ENCODE measurements at places on chromosomes 4 and X.

GRCh38 chr4:10506077-10506476, 48.9 kb upstream of the ZNF518B start:
- no peak for DNase-seq

- DNase-seq = no peak
Measured at GRCh38 chr4:60400593-60400992, 799.5 kb upstream of the ADGRL3 start.

GRCh38 chr4:188387179-188387791, 248.0 kb downstream of the TRIML1 start:
- DNase-seq = no peak

GRCh38 chrX:14851526-14851925, 21.3 kb downstream of the FANCB start:
- DNase-seq = no peak

DNA sequence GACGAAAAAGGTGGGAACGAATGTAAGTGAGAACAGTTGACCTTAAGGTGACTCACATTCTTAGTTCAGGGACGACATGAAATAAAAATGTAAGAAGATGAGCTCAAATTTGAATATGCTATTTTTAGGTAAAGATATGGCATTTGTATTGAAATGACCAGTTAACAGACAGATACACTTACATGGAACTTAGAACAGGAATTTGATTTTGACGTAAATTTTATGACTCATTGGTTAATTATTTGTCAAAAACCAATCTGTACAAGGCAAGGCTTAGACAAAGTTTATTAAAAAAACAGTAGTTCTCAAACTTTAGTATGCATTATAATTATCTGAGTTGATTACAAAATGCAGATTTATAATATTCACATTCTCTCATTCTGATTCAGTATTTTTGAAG, 469.4 kb downstream of the CFAP47 start:
- no peak for DNase-seq

GRCh38 chr4:73446336-73446938, 10.4 kb downstream of the AFP start:
- no peak for DNase-seq

DNA sequence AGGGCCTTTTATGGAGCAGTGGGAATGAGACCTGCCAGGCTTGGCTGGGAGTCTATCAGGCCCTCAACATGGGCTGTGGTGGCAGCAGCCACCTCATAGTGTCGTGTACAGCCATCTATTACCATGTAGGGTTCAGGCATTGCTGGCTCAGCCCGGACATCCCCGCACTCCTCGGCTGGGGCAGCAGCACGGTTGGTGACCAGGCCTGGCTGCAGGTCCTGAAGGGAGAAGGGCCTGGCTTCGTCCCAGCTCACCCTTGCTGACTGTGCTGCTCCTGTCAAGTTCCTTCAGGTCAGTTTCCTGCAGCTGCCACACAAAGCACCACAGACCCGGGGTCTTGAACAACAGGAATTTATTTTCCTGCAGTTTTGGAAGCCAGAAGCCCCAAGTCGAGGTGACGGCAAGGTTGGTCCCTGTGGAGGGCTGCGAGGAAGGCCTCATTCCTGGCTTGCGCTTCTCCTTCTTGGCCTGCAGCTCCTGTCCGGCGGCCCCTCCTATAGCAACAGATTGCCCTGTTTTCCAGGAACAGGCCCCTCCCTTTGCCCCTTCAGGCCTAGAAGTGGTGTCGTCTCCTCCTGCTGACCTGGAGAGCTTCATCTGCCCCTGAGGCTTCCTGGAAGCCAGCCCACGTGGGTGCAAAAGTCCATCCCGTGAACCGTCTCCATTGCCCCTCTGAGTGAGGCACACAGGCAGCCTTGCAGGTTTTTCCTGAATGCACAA, 25.2 kb upstream of the SORCS2 start:
- DNase-seq = no peak

DNA sequence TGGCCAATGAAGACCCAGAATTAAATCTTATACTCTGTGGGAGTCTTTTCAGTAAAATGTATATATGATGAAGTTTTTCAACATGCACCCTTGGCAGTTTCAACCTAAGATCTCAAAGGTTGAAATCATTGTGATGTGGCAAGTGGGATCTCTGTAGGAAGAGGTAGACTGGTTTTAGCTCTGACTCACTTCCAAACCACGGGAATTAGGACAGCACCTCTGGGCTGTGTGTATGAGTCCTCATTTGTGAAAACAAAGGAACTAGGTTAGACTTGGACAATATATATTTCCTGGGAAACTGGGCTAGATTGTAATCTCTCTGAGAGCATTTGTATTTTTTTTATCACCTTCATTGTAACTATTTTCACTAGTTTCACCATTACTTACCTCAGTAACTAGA, 333.0 kb downstream of the ADGRL3 start:
- no peak for DNase-seq

DNA sequence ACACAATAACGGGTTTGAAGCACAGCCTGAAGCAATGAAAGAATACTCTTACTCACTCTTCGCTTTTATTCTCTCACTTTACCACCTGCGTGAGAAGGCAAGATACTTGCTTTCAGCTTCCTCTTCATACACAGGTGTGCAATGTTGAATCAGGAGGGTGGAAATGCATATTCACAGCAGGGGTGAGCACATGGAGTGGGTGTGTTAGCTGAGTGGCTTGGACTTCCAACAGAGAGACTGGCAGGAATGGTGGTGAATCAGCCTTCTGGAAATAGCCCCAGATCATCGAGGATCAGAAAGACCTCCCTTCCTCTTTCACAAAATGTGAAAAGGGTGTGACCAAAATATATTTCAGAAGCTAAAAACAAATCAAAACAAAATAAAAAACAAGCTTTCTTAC, 521.2 kb downstream of the STIM2 start:
- DNase-seq = no peak

- no peak for DNase-seq
Measured at GRCh38 chrX:56130436-56130835, 101.7 kb upstream of the KLF8 start.

DNA sequence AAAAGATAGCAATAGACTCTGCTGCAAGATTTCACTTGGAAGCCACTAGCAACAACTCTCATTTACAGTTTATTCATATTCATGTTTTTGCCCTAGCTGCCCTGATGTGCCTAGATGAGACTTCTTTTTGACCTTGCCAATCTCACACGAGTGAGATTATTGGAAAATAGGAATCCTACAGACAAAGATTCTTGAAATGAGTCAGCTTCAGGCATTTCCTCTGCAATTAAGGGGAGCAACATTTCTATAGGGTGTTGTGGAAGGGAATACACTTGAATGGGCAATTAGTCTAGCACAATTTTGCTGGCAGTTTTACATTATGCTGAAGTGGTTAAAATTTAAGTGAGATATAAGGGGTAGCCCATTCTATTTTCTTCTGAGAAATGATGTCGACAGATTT, 217.0 kb upstream of the FAT4 start:
- DNase-seq = no peak

- DNase-seq = no peak
Measured at GRCh38 chr4:38870098-38870808, 2.6 kb downstream of the FAM114A1 start.

DNA sequence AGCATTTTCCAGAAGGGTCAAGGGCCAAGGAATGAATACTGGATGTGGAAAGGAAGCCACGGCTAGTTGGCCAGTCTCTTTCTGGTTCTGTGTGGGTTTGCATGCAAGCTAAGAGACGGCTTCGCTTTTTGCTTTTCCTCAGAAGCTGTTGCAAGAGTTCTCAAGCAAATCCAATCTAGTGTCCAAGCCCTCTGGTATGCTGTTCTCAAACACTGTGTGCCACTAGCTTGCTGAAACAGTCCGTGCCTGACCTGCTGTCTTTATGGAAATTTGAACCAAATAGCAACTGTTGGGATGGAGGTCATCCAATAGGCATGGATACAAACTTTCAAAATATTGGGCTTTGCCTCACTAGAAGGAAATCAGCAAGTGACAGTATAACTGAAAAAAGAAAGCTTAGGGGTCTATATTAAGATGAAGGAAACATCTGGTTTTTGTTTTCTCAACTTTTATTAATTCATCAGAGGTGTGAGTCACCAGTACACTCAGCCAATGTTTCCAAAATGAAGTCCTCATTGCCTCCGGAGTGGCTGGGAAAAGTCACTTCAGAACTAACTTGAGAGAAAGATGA, 70.5 kb downstream of the SLC9A6 start:
- DNase-seq = no peak

- DNase-seq = peak; percentile 14
Measured at GRCh38 chrX:115642895-115643530, 82.0 kb downstream of the PLS3 start.

- no peak for DNase-seq
Measured at GRCh38 chrX:21863241-21863640, 7.5 kb downstream of the YY2 start.

GRCh38 chrX:72687396-72687795, 26.7 kb downstream of the PHKA1 start:
- no peak for DNase-seq

DNA sequence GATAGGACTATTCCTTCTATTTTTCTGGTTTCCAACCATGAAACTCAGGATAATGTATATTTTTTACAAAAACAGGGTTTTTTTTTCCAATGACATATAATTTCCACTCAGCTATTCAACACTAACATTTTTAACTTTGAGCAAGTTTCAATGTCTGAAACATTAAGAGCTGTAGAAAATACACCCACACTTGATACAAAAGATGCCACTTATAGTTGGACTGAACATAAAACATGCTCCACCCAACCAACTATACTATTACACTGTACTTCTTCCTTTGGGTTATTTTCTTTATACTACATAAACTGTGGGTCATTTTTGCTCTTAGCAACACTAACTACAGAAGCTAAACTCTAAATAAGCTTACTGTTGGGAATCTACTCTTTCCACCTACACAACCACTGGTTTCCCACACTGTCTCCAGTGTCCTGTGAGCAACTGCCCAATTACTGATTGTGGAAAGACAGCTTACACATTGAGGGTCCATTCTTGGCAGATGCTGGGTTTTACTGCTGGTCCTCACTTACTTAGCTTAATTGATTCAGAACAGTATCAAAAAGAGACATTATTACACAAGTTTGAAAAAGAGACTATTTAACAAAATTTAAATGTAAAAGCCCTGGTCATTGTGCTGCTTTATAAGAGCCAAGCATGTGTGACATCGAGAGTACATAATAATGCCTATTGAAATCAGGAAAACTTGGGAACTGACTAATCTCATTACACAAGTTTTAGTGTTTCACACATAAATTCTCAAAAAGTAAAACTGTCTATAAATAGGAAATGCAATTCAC, 6.3 kb downstream of the AMMECR1 start:
- no peak for DNase-seq

DNA sequence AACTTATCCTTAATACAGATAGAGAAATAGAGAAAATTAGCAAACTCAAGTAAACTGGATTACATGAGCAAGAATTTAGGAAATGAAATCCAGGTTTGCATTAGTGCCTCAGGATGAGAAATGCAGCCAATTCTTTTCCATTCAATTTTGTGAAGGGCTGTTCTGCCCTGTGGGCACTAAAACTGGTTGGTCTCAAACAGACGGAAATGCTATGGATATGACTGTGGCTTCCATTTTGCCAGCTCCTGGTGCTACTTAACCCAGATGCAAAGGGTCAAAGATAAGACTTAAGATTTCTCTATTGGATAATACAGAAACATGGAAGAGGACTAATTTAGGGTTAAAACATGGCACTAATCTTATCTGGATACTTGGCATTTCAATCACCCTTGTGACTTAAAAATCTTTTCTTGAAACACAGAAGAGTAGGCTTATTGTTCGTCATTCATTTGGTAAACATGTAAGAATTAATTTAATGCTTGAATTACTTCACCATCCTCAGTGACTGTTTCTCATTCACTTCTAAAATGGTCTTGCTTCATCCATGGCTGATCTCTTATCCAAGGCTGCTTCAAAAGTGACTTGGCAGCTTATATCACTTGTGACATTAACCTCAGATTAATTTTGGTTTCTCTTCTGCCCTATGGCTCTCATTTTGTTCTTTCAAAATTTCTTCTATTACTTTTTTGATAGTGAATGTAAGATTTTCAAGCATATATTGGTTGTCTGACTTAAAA, 1008.7 kb downstream of the GLUD2 start:
- no peak for DNase-seq

- DNase-seq = no peak
Measured at GRCh38 chrX:106707771-106708454, 18.6 kb upstream of the RNF128 start.

DNA sequence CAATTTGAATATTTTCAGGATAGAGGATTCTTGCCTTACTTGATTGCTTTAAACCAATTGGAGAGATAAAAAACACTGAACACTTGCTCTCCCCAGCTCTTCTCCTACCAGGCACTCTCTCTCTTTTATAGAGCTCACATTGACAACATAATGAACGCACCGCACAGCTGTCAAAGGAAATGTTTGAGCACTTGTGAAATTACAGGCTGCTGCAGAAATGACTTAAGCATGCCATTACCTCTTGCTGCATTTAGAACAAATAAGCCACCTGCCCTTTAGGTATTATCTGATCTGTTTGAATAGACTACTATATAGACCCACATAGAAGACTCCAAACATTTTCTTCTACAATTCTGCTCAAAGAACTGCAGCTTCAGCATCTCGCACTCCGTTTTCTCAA, 227.7 kb downstream of the C4orf33 start:
- no peak for DNase-seq

- DNase-seq = no peak
Measured at GRCh38 chr4:145868637-145869409, 69.8 kb downstream of the ZNF827 start.

DNA sequence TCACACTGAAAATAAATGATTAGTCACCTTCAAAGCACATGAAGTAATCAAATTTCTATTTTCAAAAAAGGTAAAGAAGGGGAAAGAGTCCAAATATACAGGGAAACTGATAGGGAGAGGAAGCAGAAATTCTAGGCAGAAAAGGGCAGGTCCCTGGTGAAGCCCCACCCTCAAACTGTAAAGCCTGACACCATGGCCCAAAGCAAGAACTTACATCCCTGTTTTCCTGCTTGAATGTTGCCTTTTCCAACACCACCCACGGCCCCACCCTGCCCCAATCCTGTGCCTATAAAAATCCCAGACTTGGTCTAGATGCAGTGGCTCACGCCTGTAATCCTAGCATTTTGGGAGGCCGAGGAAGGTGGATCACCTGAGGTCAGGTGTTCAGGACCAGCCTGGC, 361.8 kb downstream of the PPP3CA start:
- no peak for DNase-seq

GRCh38 chr4:183333983-183334382, 11.8 kb upstream of the CLDN24 start:
- no peak for DNase-seq

GRCh38 chr4:74418063-74418670, 26.8 kb upstream of the AREG start:
- no peak for DNase-seq

DNA sequence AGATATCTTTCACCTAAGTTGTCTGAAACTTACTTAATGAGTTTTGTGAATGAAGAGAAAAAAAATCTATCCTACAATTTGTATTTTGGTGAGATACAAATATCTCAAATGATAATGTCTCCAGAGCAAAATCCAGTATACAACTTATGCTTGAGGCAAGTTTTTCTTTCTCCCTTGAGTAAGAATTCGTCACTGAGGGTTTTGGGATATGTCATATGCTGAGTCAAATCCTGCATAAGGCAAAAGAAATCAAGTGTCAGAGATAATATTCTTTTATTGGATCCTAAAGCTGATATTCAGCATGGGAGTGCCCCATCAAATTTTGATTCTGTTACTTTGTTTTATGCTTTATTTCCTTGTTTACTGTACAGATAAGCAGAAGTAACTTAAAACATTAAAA, 1308.6 kb downstream of the ARAP2 start:
- DNase-seq = no peak

- no peak for DNase-seq
Measured at GRCh38 chr4:157803845-157804521, 368.8 kb downstream of the GASK1B start.

Data from memory B cell (primary cell).